GM06990 (cell line): ENCODE measurements at places on chromosomes 7 and 10.

- no peak for DNase-seq
Observed at GRCh38 chr7:117023325-117023854, 70.1 kb downstream of the ST7 start.

DNA sequence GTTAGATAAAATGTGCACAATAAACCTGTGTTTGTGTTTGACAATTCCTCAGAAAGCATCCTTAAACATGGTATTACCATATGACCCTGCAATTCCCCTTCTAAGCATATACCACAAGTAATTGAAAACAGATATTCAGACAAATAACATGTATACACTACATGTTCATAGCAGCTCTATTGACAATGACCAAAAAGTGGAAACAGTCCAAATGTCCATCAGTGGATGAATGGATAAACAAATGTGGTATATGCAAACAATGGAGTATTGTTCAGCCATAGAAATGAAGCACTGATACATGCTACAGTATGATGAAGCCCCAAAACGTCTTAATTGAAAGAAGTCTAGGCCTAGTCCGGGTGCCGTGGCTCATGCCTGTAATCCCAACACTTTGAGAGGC, 280.1 kb downstream of the OTUD1 start:
- DNase-seq, result no peak

- no peak for DNase-seq
Observed at GRCh38 chr10:132735923-132736391, 50.0 kb downstream of the NKX6-2 start.

GRCh38 chr7:81583882-81584533, 185.8 kb downstream of the HGF start:
- DNase-seq, result no peak

- DNase-seq, result peak; percentile 45
Observed at GRCh38 chr7:120987683-120988590, 574 bp upstream of the CPED1 start.

GRCh38 chr10:68517188-68517587, 10.1 kb downstream of the SLC25A16 start:
- DNase-seq, result no peak

GRCh38 chr10:88490231-88490980, 92.7 kb downstream of the RNLS start:
- DNase-seq, result no peak

DNA sequence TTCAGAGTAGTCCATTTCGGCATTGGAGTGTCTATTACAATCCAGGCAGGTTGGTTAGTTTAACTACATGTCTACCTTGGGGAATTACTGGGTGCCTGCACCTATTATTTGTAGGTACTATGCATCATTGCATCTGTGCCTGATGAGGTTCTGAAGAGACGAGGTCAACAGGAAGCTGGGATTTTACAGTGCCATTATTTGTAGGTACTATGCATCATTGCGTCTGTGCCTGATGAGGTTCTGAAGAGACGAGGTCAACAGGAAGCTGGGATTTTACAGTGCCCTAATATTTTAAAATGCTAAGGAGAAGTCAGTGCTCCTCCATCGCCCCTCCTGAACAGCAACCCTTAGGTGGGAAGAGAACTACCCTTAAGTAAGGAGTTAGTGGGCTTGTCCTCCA, 41.7 kb downstream of the NPY start:
- DNase-seq, result peak; percentile 45

DNA sequence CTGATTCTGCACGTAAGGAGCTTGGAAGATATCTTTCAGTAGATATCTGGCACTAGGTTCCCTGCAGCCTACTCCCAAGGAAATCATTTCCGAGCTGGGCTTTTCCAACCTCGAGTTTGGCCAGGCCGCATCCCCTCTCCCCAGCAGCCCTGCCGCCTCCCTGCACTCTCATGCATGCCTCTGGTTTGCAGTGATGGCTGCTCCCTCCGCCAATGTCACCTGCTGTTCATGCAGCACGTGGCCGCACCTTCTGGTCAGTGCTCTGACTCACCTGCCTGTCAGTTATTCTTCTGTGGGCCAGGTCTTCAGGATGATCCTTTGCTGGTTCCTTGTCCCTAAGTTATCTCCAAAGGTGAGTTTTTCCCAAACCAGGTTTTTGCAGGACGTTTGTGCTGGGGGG, 50.6 kb upstream of the RASGEF1A start:
- DNase-seq, result no peak

GRCh38 chr7:129502708-129503685, 666 bp downstream of the SMKR1 start:
- peak; percentile 33 for DNase-seq

DNA sequence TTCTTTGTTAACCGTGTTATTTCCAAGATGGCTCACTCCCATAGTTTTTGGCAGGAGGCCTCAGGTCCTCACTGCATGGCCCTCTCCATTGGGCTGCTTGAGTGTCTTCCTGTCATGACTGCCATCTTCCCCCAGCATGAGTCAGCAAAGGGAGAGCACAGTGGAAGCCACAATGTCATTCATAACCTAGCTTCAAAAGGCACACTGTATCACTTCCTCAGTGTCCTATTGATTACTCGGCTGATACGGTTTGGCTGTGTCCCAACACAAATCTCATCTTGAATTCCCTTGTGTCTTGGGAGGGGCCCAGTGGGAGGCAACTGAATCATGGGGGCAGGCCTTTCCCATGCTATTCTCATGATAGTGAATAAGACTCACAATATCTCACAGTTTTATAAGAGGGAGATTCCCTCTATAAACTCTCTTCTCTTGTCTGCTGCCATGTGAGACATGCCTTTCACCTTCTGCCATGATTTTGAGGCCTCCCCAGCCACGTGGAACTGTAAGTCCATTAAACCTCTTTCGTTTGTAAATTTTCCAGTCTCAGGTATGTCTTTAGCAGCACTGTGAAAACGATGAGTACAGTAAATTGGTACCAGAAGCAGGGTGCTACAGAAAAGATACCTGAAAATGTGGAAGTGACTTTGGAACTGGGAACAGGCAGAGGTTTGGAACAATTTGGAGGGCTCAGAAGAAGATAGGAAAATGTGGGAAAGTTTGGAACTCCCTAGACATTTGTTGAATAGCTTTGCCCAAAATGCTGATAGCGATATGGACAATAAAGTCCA, 106.5 kb downstream of the PRLHR start:
- no peak for DNase-seq

DNA sequence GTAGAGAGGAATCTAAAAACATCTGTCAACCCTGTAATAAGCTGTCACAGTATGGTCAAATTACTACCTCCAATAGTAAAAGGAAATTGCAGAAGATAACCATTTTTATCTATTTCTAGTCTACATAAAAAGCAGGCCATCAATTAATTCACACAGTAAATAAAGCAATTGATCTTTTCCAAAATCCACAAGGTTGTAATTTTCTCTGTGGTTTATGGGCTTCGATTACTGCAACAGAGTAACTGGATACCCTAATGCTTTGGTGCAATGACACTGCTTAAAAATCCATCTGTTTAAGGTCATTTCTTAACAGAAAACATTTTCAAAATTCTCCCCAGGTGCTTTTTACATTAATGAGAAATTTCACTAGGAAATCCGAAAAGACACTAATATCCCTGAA, 23.9 kb downstream of the ESYT2 start:
- DNase-seq, result no peak

GRCh38 chr7:40824461-40824860, 689.7 kb downstream of the SUGCT start:
- no peak for DNase-seq

GRCh38 chr10:22156750-22157149, 61.1 kb downstream of the EBLN1 start:
- DNase-seq, result no peak

GRCh38 chr7:3165681-3166580, 122.3 kb upstream of the CARD11 start:
- DNase-seq, result no peak

GRCh38 chr10:4213441-4213840, 428.4 kb upstream of the KLF6 start:
- no peak for DNase-seq
